ENCODE measurements at places on chromosomes 5 and 9. TPM values are rescaled to one million over a fixed set of nuclear protein-coding genes. Genes with fewer than 3 reads are reported as not detected.
A peak's percentile ranks its signal among the peaks of the same experiment; 100 is the strongest.

DNA sequence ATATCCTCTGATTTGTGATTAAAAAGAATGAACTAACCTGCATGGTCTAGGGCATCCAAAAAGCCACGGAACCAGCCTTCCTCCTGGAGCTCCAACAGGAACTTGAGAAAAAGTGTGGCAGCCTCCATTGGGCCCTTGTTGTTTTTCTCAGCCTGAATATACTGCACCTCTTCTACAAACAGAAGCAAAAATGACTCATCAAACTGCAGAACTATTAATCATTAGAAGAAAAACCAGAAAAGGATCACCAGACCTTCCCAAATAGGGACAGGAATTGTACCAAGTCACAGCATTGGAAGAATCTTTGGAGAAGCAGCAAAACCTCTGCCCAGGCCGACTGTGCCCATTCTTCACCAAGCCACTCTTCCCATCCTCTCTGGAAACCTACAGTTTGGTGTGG lies 25.2 kb downstream of the RIGI start:
- DNase-seq = peak; percentile 80

Gene DELE1
- total RNA-seq = 46.6 TPM

GRCh38 chr9:123003466-123003865 lies 30.0 kb upstream of the GPR21 start:
- DNase-seq = no peak

Gene RASEF
- 14.7 TPM for total RNA-seq

Gene MYORG
- total RNA-seq = 4.7 TPM

GRCh38 chr9:89426384-89426961 lies 71.4 kb downstream of the SEMA4D start:
- DNase-seq = no peak

- no peak for DNase-seq
These were observed 13.3 kb downstream of the CAVIN4 start for GRCh38 chr9:100591139-100591538.

Gene GKAP1
- 2.6 TPM for total RNA-seq

GRCh38 chr9:12702160-12702758 lies 9.1 kb downstream of the TYRP1 start:
- peak; percentile 70 for DNase-seq

Gene SLC6A18
- not detected for total RNA-seq

GRCh38 chr9:13979941-13980318 lies 334.0 kb downstream of the NFIB start:
- no peak for DNase-seq

DNA sequence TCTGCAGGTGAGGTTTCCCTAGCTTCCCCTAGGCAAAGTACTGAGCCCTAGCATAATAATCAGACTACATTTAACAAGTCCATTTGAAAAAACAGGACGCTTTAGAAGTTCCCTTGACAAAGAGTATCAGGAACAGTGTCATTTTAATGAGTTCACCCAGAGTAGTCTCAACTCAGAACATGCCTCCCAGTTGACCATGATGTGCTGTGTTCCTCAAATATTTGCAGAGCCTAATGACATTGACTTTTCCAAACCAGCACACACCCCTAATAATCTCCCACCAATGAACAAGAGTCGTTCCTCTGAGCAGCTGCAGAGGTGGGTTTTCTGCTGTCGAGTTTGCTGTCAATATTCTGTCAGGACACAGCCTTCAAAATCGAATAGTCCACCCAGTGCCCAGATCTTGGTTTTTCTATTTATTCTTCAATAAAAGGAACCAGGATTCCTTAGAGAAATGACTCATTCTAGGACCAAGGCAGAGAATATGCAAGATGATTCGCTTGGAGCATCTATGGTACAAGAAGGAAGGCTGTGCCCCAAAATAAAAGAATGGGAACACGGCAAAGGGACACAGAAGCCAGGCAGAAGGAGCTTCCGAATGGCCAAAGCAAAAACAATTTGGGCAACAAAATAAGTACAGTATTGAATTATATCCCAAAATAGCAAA lies 57.6 kb downstream of the OTULIN start:
- DNase-seq = no peak

GRCh38 chr5:123819833-123820232 lies 307.9 kb downstream of the CSNK1G3 start:
- peak; percentile 78 for DNase-seq

Gene LPAR1
- 67.9 TPM for total RNA-seq

Gene PCDHA8
- not detected for total RNA-seq

DNA sequence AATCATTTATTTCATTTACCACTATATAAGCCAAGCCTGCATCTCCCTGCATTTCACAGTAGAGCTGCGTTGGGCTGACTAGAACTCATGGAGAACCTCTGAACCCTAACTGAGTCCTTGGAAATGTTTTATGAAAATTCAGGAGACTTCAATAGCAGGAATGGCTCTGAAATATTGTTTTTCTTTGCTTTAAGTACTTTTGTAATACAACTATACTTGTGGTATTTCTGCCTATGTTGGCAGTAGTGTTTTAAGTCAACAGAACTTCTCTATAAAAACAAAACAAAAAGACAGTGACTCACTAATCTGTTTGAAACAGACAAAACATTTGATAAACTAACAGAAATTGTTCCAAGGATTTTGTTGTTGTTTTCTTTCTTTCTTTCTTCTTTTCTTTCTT lies 489.2 kb upstream of the MEF2C start:
- DNase-seq = peak; percentile 15

GRCh38 chr9:18366184-18366583 lies 107.8 kb upstream of the ADAMTSL1 start:
- DNase-seq = no peak
